ENCODE measurements at places on chromosomes 5 and 9.
A peak's percentile ranks its signal among the peaks of the same experiment; 100 is the strongest.

DNA sequence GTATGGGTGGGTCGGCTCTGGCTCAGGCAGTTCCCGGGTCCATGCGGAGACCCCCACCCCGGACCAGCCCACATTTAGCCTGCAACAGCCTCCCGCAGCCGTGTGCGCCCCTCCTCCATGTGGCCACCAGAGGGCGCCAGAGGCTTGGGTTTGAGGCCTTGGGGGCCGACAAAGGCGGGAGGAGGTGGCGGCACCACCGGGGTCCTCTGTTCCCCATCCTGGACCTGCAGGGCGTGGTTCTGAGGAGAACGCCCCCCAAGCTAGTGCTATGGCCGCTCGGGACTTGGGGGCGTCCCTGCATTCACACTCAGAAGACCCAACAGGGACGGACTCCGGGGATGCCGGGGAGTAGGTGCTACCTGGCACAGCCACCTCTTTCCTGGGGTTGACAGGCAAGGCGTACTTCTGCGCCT is 16.5 kb downstream of the ASS1 start:
- DNase-seq: peak; percentile 57

DNA sequence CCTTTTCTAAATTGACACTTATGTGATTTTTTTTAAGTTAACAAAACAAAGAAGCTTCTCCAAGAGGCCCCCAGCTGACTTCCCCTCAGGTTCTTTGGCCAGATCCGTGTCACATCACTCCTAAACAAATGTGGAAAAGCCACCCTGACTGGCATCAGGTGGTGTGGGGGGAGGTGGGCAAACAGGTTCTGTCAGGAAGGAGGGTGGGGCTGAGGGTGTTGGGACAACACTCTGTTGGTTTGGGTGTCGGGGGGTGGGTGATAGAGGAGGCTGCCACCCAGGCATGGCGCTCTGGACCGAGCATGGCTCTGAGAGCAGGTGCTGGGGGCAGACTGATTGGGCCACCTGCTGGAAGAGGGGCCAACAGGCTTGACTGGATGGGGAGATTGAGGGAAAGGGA is 210.9 kb downstream of the HSPA4 start:
- DNase-seq: no peak

DNA sequence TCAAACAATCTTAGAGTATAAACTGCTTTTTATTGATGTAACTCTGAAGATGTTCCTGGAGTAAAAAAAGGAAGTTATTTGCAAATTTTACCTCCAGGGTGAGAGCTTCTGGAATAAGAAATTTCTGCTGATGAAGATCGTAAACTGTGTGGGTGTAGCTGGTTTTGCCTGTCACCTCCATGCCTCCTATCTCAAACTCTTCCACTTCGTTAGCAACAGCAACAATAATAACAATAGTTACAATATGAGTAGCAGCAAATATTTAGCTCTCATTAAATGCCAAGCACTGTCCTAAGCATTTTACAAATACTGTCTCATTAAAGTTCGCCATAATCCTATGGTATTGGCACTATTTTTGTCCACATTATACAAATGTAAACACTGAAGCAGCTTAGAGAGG is 57.9 kb downstream of the GCNT1 start:
- no peak for DNase-seq

DNA sequence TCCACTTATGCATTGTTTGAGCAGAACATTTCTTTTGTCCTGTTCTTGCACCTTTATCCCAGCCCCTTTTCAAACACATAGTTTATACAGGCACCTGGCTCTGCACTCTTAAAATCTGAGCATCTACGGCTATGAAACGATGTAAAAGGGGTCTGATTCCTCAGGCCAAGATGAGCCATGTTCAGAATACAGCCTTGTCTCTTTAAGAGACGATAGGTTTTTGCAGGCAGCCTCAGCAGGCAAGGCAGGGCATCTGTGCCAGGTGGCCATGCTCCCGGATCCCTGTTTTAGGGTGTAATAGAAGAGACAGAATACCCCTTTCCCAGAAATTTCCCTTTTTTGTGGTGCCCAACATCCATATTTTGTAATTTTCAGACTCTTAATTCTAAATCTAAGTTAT is 89.1 kb upstream of the NFIB start:
- DNase-seq: no peak

DNA sequence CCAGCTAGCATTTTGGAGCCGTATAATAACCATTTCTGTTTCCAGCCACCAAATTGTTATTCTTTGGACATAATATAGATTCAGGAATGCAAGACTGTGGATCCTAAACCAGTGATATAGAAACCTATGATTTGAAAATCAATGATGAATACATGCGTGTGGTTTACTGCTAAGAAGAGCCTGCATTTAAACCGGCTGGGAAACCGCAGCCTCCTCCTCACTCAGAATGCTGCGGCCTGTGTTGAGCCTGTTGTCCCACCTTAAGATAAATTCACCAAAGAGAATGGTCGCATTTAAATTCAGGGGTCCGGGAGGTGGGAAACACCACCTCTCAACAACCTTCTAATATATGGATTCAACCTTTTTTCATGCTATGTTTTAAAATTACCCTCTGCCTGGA is 148.0 kb downstream of the MEF2C start:
- peak; percentile 30 for DNase-seq

GRCh38 chr9:93818827-93819472 is 136.2 kb downstream of the BARX1 start:
- no peak for DNase-seq

DNA sequence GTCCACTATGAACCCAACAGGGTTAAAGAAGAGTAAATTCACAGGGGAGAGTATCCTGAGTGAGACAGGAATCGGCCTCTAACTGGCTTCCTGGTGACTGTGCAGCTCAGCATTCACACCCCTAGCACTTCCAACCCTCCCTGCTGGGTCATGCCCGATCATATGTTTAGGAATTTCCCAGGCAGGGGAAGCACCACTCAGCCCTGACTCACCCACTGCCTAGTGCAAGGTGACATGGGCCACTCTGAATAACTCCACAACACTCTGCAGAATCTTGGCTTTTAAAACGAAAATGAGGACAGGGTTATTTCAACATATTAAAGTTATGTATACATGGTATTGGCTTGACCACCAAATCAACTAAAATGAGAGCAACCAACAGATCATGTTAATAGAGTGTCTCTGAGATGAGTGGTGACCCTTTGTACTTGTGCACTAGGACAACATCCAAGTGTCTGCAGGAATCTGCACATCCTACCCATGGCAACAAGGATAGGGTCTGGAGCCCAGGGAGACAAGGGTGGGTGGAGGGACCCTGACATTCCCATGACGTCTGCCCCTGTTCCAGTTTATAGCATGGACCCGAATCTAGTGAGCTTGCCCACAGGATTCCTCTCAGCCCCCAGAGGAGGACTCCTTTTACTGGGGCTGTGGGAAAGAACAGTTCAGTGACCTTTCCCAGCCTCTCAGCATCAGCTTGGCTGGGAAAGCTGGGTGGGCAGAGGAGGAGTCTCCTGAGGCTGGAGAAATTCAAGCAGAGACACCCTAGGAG is 485.8 kb downstream of the SEMA5A start:
- no peak for DNase-seq

DNA sequence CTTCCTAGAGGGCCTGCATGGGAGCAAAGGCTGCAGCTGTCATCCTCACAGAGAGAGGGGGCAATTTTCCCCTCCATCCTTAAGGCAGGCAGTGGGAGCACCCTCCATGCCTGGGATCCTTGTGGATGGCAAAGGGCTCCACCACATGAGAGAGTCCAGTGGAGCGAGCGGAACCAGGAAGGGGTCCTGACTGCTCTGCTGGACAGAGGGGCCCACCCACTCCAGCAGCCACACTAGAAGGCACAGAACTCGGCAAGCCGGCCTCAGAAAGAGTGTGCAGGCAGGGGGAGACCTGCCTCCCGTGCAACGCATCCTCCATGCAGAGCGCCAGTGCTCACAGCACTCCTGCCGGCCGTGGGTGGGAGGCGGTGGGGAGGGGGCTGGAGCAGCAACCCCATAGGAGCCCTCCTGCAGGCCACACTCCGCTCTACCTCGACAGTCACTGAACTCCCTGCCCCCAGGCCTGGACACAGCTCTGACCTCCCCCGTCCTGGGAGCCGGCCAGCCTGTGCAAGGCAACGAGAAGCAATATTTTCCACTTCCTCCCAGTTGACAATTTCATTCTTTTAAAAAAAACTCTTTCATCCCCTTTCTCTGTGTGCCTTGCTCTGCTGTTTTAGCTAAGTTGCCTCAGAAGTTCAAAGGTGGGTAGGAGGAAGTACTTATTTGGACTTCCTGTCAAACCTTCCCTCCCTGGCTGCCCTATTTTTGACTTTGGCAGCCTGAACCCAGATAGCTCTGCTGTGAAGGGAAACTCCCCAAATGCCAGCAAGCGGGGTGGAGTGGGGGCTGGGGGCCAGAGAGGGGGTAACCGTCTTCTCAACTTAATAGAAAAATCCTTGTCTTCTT is 5.3 kb upstream of the LCP2 start:
- DNase-seq: peak; percentile 83

- peak; percentile 74 for DNase-seq
These were observed 888 bp downstream of the RABGAP1 start for GRCh38 chr9:122941582-122942234.

DNA sequence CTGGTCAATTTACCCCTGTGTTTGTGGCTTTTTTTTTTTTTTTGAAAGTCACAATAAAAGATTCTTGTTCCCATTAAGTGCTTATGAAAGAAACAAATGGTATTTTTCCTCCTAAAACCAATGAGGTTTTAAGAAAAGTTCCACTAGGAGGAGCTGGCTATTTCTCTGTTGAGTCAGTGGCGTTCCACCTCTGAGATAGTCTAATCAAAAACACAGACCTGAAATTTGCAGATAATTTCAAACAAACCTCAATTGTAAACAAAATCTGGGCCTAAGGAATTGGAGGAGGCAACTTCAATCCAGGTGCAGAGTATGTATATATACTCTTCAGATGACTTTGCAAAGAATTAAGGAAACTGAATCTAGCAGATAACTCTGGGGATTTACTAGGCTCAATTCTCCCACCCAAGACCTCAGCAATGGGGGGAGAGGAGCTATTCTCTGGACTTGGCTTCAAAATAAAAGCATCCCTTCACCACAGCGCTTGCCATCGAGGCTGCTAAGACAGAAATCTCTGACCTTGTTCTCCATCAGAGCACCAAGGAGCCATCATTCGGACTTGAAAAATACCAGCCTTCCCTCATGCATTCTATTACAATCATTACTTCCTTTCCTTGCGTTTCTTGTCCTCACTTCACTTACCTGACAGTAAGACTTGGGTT is 52.4 kb downstream of the FANCC start:
- no peak for DNase-seq

GRCh38 chr9:134637241-134637640 is 4.4 kb upstream of the COL5A1 start:
- DNase-seq: no peak
